ENCODE measurements at places on chromosomes 6 and 20.

DNA sequence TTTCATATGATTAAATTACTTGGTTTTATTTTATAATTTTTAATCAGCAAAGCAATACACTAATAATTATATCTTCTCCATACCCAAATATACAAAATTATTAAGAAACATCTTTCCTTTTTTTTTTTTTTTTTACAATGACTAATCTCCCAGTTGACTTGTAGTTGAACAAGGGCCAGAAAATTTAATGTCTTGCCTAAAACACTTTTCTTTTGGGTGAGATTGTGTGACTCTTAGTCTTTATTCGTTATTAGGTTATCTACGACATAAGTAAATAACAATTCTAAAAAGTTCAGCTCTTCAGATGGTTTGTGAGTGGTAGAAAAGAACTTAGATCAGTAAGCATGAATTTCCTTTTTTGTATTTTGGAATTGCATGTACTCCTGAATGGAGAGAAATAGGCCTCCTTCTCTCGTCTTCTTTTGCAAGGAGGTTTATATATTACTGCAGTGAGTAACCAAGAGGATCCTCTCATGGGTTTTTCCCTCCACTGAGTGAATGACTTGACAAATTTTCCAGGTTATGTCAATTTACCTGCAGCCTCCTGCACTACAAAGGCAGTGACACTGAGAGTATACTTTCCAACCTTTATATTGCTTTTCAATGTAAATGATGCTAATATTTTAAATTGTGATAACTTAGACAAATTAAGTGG is 364.5 kb upstream of the CITED2 start:
- no peak for DNase-seq

- DNase-seq, result no peak
Observed at GRCh38 chr20:44218446-44218845, 7.9 kb upstream of the OSER1 start.

- DNase-seq, result no peak
Observed at GRCh38 chr6:19465760-19466159, 371.4 kb upstream of the ID4 start.

DNA sequence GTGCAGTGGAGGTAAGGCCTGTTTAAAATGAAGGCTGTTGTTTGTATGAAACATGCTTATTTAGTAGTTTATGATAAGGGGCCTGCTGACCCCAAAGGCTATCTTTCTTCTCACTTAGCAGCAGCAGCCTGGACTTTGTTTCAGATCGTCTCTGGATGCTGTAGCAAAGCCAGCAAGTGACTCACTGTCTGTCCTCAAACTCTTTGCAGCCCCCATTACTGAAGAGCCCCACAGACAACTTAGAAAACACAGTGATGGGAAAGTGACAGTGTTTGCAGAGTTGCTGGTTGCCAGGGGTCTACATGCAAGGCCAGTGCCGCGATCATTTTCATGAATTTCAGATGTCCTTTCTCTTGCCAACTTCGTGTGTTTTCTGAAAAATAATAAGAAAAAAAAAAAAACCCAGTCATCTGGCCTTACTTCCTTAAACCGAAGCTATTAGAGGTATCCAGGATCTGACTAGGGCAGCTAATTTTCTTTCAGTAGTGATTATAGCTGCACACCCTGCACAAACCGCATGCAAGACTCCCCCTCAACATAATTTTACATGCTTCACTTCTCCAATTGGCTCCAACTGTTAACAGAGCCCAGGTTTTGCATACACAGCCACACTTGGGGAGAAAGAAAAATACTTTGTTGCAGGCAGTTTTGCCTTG is 11.6 kb upstream of the F13A1 start:
- peak; percentile 43 for DNase-seq

- DNase-seq, result no peak
Observed at GRCh38 chr6:119160911-119161310, 82.4 kb upstream of the FAM184A start.

DNA sequence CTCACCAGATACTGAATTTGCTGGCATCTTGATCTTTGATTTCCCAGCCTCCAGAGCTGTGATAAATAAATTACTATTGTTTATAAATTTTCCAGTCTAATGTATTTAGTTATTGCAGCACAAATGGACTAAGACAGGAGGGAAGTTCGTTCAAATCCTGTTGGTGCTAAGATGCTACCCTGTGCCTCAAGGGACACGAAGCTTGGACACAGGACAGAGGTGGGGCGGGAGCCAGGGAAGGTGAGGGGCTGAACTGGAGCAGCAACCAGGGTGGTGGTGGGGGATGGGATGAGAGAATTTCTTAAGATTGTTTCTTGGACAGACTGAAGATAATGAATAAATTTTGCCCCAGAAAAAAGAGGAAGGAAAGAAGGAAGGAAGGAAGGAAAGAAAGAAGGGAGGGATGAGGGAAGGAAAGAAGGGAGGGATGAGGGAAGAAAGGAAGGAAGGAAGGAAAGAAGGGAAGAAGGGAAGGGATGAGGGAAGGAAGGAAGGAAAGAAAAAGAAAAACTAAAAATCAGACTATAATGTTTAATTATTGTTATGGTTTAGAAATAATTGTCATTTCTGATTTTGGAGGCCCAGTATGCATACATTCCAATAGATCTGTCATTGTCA is 127.2 kb downstream of the CDC5L start:
- DNase-seq, result no peak

GRCh38 chr20:39282619-39283092 is 320.5 kb downstream of the DHX35 start:
- DNase-seq, result no peak

DNA sequence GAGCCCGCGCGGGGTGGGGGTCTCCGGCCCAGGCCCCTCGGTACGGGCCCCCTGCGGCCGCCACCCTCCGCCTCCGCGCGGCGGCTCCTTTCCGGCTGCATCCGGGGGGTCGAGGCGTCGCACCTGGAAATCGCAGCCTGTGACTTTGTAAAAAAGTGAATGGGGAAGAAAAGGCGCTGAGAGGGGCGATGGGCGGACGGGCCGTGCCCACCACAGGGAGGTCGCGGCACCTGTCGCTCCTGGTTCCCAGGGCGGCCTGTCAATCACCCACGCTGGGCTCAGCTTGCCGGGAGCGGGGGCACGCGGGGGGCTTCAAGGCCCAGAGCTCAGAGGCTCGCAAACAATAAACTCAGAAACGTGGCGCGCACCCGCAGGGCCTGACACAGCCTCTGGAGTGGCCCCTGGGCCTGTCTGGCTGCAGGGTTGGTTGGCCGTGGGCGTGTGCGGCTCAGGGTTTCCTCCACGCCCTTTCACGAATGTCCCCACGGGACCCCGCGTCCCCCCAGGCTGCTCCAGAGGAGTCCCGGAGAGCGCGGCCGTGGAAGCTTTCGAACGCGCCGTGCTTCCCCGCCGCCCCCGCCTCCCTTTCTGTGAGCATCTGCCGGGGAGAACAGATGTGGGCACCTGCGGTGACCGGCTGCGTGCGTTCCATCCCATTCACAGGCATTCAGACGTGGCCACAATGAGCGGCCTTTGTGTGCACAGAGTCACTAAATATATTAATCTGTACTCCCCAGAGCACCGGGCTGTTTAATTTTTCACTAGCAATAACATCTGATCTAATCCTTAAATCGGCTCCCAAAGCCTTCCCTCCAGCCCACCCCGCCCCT is 6.1 kb upstream of the DLL1 start:
- DNase-seq, result no peak

DNA sequence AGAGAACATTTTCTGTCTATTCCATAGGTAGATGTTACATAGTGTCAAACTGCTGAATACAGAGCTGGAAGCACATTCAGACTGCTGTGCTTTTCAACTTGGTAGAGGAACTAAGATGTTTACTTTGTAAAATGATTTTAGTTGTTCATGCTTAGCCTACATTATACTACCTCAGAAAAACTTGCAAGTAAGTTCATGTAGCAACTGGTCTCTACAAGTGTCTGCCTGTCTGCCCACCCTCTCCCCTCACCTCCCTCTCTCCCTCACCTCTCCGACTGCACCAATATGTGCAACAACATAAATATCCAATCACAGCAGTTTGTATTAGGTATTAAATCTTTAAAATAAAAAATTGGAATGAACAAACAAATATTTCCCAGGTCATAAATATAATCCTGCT is 25.3 kb downstream of the ELOVL4 start:
- DNase-seq, result no peak

DNA sequence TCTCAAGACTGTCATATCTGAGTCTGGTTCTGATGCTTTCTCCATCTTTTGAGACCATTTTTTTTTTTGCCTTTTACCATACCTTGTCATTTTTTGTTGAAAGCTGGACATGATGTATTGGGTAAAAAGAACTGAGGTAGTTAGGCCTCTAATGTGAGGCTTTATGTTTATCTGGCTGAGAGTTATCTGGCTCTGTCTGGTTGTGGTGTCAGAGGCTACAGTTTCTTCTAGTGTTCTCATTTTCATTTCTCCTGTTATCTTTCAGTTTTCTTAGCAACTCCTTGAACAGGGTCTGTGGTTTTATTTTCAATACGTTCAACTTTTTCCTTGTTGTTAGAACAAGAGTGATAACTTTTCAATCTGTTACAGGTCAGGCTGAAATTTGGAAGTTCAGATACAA is 49.2 kb upstream of the ATXN1 start:
- no peak for DNase-seq

DNA sequence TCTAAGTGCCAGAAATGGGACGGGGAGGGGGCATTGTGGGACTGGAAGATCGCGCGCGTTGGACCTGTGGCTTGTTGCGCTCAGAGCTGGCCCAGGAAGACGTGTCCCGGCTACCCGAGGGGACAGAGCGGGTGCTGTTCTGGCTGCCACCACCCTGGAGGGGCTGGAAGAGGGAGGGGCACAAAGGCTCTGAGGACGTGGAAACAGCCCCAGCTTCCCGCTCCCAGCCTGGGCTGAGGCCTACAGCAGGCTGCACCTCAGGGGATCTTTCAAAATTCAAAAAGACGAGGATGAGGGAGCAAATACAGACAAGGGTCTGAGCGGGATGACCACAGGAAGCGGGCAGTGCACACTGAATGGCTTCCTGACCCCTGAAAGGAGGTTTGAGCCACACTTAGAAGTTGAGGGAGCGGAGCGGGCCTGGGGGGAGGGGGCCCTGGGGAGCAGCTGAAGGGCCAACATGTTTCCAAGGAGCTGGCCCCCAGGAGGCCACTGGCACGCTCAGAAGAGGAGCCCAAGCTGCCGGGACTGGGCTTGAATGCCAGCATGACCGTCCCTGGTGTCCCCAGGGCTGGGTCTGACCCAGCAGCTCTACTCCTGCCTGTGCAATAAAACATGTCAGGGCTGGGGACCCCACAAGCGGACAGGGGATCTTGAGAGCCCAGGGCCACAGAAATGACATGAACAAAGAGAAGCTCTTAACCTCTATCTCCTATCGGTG is 1.3 kb downstream of the OXT start:
- DNase-seq, result peak; percentile 1

DNA sequence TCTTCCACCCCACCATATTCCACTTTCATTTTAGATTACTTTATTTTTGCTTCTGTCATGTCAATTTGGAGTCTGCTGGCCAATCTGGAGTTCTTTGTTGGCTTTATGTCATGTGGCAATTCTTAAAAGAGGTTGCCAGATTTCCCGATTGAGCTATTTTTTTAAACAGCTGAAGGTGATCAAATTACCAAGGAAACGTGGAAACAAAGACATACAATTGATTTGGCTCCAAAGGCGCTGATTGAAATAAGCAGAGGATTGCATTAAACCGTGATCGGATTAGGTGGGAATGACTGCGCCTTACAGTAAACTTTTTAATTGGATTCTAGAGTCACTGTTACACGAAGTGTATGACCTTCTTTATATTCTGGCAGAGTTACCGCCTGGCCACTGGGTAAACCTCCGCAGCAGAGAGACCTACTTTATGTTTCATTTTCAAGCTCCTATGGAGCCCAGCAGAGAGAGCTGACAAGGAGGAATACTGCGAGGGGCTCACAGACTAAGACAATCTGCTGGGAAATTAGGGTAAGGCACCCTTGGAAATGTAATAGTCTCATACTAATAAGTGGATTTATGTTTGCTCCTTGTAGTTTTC is 37.9 kb downstream of the SIM1 start:
- no peak for DNase-seq

DNA sequence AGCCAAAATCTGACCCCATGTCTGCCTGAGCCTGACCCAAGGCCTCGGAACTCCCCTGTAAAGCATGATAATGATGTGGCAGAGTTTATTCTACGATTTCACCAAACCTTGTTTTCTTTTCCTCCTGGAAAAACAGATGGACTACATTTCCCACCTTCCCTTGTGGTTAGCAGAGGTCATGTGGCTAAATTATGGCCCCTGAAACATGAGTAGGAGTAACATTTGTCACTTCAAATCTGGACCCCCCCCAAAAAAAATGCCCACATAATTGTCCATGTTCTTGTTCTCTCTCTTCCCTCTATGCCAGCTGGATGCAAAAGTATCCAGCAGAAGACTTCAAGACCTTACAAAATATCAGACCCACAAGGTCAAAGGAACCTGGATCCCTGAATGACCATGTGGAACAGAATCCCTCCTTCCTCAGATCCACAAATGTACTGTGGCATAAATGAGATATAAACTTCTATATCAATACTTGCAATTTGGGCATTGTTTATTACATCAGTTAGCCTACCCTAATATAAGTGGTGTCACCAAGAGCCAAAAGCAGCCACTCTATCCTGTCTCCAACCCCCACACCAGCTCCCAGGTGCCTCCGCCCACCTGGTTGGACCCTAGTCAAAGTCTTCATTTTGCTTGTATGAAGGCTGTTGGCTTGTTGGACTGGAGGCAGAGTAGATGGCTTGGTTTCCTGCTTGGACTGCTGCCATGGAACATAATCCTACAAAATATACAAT is 1.4 kb downstream of the C20orf96 start:
- DNase-seq, result no peak

GRCh38 chr6:113723182-113723581 is 134.0 kb upstream of the MARCKS start:
- DNase-seq, result no peak

DNA sequence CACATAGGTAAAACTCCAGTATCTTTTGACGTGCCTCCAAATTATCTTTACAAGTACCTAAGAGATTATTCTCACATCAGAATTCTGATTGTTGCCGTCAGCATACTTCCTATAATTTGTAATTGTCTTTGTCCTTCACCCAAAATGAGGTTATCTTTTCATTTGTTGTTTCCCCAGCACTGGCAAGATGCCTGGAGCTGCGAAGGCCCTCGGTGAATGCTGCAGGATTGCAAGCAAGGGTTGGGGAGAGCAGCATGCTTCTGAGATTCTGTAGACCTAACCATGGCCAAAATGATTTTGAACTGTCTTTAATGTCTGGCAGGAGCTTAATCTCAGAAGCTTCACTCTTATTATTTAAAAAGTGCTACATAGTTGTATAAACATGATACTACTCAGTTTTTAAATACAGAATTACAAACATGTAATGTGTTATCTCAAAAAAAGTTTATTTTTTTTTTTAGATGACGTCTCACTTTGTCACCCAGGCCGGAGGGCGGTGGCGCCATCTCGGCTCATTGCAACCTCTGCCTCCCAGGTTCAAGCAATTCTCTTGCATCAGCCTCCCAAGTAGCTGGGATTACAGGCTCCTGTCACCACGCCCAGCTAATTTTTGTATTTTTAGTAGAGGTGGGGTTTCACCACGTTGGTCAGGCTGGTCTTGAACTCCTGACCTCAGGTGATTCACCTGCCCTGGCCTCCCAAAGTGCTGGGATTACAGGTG is 88.7 kb downstream of the ELOVL5 start:
- no peak for DNase-seq

DNA sequence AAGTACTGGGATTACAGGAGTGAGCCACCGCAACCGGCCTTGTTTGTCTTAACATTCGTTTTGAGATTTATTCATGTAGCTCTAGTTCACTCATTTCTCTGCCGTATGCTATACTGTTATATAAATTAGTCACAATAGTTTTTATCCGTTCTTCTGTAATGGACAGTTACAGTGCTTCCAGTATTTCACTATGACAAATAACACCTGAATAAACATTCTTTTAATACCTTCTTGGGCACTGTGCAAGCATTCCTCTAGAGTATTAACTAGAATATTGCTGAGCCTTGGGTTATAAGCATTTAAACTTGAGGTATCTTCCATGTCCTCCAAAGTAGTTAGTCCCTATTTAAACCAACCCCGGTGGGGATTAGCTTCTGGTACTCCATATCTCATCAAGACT is 45.6 kb downstream of the STK38 start:
- no peak for DNase-seq

All from GM20000 (cell line).